ENCODE measurements at places on chromosomes 5 and 9. TPM values are rescaled to one million over a fixed set of nuclear protein-coding genes. Genes with fewer than 3 reads are reported as not detected.

Gene RORB
- polyA plus RNA-seq: 4.2 TPM

Gene NIM1K
- polyA plus RNA-seq: 1.3 TPM

Gene TMEM171
- polyA plus RNA-seq: 3.5 TPM

Gene DNAJC21
- 22.1 TPM for polyA plus RNA-seq

Gene ST6GALNAC4
- polyA plus RNA-seq: 1.7 TPM

Gene PCDHGA10
- 7.8 TPM for polyA plus RNA-seq

Gene CATSPER3
- not detected for polyA plus RNA-seq

Gene PCA3
- polyA plus RNA-seq: 3.6 TPM

Gene IER5L
- polyA plus RNA-seq: 0.17 TPM

Gene MEF2C
- polyA plus RNA-seq: 372 TPM

Gene PCDHA7
- polyA plus RNA-seq: 0.39 TPM

Gene CRHBP
- polyA plus RNA-seq: 9.1 TPM

Gene GRM6
- 0.05 TPM for polyA plus RNA-seq

Gene TRPM3
- polyA plus RNA-seq: 7.1 TPM

Gene SLC6A19
- not detected for polyA plus RNA-seq

Gene PCDHA8
- not detected for polyA plus RNA-seq

Gene FAM219A
- polyA plus RNA-seq: 9.8 TPM

Gene DDX4
- not detected for polyA plus RNA-seq

Gene OR1L6
- not detected for polyA plus RNA-seq

Gene TLR4
- polyA plus RNA-seq: 2.2 TPM

Gene FAXDC2
- 19.6 TPM for polyA plus RNA-seq

Gene PTPRD
- polyA plus RNA-seq: 17.0 TPM

Gene PCDHB10
- polyA plus RNA-seq: 3.6 TPM

Gene ADGRV1
- polyA plus RNA-seq: 36.2 TPM

Gene VLDLR
- 91.0 TPM for polyA plus RNA-seq

Gene GKAP1
- polyA plus RNA-seq: 12.4 TPM

Gene PCDHB11
- 1.1 TPM for polyA plus RNA-seq

Gene RECK
- 4.3 TPM for polyA plus RNA-seq

Gene PCDHGB3
- 1.2 TPM for polyA plus RNA-seq

Gene NDFIP1
- 147 TPM for polyA plus RNA-seq

Gene HTR4
- not detected for polyA plus RNA-seq

Gene SLC45A2
- not detected for polyA plus RNA-seq

Gene ACOT12
- polyA plus RNA-seq: not detected

Gene ARID3C
- not detected for polyA plus RNA-seq

Gene SARDH
- polyA plus RNA-seq: not detected

Gene DMRTA1
- not detected for polyA plus RNA-seq

Gene NME5
- 113 TPM for polyA plus RNA-seq

Gene PCDHB6
- 1.4 TPM for polyA plus RNA-seq

Gene PCDHB4
- 16.8 TPM for polyA plus RNA-seq

Gene HRCT1
- not detected for polyA plus RNA-seq

Gene NUTM2G
- not detected for polyA plus RNA-seq

Gene HAPLN1
- not detected for polyA plus RNA-seq

Gene PCDHB16
- 0.09 TPM for polyA plus RNA-seq

Gene SPINK4
- polyA plus RNA-seq: not detected

Gene CLTA
- 129 TPM for polyA plus RNA-seq

Gene ADGRD2
- not detected for polyA plus RNA-seq

Gene LCN15
- not detected for polyA plus RNA-seq

Gene SAPCD2
- 0.24 TPM for polyA plus RNA-seq

Data from Purkinje cell (primary cell).